ENCODE measurements at places on chromosomes 5 and 9.
A peak's percentile ranks its signal among the peaks of the same experiment; 100 is the strongest.

DNA sequence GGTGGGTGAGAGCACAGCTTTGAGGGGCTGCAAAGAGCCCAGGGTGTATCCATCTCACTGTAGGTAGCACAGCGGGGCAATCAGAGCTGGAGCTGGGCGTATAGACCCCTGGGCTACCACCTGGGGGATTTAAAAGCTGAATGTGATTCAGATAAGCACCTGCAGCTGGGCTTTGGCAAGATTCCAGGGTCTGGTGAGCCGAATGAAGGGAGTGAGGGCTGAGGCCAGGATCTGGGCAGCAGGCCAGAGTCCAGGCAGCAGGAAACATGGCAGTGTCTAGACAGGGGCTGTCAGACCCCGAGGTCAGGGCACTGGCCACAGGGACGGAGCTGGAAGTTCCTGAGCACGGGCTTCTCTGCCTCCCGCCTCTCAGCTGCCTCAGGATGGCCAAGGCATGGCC, 8.7 kb downstream of the ASS1 start:
- DNase-seq = no peak

DNA sequence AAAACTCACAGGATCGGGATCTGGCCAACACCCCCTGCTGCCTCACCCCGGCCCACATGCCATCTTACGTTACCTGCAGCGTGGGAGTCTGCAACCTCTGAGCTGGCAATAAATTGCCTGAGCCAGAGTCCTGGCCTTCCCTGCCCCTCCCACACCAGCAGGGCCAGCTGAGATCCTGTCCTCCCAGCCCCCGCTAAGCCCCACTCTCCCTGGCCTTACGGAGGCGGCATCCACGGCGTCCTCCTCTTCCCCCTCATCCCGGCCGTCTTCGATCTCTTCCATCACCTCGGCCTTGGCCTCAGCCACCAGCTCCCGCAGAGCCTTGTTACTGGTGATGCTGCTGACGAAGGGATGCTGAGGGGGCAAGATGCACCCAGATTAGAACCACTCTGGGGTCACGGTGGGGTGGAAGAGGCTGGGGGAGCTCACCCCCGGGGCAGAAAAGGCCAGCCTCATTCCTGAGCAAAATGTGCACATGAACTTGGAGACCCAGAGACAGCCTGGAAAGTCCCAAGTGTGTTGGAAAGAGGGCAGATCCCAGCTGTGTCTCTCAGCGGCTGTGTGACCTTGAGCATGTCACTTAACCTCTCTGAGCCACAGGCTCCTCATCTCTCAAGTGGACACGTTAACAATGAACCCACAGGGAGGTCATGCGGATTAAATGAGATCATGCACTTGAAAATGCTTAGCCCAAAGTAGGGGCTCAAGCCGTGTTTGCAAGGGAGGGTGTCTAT, 89.9 kb upstream of the FBXW11 start:
- DNase-seq = no peak

GRCh38 chr5:38832810-38833209, 13.0 kb upstream of the OSMR start:
- no peak for DNase-seq

DNA sequence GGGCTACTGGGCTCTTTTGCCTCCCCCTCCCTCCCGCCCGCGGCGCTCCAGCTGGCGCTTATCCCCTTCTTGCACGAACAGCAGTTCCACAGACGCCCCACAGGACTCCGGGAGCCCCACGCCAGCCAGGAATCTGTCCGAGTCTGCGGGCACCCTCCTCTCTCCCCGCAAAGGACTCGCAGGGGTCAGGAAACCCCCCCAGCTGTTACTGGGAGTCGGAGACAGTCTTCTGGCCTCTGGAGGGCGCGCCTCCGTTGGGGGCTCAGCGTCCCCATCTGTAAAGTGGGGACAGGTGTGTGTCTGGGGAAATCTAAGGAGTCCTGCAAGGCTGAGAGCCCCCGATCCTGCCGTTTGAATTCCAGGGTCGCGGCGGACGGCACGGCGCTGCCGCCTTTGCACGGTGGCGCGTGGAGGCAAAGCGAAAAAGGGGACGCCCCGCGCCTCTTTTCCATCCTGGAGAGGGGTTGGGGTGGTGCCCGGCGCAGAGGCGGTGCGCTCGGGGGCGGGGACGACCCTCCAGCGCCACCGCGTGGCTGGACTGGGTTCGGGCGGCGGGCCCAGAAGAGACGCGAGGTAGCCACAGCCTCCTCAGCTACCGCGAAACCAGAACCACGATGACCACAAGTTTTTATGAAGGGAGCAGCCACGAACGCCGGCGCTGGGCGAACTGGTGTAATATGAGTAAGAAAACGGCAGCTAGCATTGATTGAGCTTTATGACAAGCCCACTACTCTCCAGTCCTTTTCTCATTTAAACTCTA, 2.8 kb upstream of the CCIN start:
- peak; percentile 74 for DNase-seq

GRCh38 chr9:89926167-89926566, 321.4 kb downstream of the GADD45G start:
- DNase-seq = no peak

- no peak for DNase-seq
Observed at GRCh38 chr9:29322240-29322639, 1749.0 kb upstream of the C9orf72 start.

DNA sequence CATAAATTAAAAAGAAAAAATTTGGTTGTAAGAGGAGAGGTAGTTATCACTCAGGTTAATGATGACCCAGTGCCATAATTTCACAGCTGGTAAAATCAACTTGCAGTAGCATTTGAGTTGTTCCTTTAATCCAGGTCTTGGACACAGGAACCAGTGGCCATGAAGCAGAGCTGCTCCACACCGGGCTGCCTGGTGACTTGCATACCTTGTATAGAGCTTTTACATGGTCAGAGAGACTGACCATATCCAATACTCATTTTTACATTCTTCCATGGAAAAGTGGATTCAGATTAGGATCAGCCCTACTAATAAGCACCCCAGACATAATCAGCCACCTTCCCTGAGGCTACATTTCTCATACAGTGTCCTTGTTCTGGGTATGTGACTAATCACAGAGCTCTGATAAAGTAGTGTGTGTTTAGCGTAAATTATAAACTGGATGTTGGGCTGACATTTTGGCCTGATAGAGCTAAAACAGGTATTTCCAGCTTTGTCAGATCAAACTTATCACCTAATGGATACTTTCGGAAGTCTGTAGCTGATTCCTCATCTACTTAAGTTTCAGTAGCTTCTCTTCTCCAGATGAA, 77.0 kb upstream of the ZSWIM6 start:
- DNase-seq = no peak

- no peak for DNase-seq
Observed at GRCh38 chr5:91189480-91190313, 193.4 kb downstream of the ARRDC3 start.

DNA sequence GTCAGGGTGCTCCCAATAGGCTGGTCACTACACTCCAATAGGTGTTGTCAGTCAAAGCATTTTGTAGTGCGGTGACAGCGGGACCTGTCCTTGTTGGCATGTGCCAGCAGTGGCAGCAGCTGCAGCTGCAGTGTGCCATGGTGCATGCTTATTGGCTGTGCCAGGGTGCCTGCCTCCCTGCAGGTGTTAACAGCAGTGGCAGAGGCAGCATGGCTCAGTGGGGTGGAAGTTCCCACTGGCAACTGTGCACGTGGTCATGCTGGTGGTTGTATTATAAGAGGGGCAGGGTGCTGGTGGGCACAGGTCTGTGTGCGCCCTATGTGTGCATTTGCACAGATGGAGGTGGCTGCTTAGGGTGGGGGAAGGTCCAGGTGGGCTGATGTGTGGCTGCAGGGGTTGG, 133.7 kb upstream of the EDIL3 start:
- no peak for DNase-seq

DNA sequence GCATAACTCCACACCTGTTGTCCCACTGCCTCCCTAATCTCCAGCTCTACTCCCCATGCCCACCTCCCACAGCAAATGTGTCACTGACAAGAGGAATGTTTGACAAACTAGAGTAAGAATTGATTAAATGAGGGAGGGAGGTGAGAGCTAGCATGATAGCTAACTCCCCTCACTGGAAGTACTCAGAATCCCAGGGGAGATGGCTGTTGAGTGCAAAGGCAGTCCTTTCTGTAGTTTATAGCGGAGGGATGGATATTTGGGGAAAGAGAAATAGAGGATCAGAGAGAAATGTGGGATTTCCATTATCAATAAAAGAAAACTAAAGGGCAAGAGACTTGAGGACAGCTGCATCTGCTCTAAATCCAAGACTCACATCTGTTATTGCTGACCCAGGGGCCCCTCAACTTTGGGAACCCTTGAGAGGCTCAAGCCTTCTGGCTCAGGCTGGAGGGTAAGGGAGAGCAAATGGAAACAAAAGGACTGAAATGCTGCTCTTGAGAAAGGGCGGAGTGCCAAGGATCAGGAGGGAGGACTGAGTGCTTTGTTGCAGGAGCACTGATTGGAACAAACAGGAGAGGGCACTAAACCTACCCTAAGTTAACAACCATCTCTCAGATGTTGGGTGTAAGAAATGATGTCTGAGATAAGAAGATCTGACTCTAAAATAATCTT, 372.1 kb downstream of the NTRK2 start:
- DNase-seq = no peak

DNA sequence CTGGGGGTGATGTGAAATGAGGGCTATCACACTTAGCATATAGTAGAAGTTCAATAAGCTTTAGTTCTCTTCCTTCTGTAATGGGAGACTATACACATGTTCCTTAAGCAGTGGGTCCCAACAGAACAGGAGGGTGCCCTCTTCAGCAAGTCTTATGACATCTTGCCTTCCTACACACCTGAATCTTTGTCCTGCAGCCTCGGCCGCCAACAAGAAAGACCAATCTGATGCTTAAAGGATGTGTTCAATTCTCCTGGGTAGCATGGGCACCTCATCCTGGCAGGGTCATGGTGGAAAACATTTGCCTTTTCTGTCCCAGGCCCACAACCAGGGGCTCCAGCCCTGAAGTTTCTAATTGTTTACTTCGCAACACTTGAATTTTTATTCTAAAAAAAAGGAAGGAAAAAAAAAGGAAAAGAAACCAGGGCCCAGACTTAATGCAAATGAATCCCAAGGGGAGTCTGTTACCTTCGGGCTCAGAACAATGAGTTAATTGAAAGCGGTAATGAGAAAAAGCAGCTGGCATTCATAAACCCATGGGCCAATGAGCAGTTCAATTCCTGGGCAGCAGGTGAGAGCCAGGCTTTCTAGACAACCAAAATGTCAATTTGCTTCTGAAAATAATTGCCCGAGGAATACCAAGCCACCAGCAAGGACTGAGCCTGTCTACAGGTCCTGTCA, 26.2 kb upstream of the SMAD5 start:
- DNase-seq = no peak

DNA sequence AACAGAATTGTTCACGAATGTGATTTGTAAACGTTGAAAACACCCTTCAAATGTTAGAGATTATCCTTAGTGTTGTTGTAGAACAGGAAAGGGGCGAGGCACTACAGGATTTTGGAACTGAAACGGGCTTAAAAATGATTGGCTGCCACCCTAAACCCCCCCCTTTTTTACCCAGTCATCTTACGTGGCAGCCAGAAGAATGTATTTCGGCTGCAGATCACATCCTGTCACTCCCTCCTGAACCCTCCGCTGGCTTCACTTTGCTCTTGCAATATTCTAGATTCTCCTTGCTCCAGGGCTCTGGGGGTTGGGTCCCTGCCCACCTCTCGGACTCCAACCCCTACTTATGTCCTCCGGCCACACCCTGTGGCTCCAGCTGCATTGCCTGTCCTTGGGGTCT, 13.9 kb upstream of the UNC5A start:
- no peak for DNase-seq

DNA sequence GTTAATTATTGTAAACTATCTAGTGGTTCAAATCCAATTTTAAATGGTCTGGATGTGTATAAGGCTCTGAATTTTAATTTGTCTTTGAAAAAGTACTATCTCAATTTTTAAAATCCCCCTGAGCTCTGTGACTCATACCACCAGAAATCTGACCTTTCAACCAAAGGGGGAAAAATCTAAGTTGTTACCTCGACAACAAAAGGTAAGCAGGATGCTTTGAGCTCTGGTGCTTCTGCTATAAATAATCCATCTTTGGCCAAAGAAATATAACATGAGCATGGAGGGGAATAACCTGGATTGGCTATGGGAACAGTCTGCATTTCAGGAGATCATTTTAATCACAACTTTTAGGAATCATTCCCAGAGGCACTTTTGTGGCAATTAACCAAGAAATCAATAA, 76.3 kb upstream of the PCSK1 start:
- DNase-seq = no peak

- no peak for DNase-seq
Observed at GRCh38 chr5:2946315-2946714, 194.8 kb upstream of the IRX2 start.

DNA sequence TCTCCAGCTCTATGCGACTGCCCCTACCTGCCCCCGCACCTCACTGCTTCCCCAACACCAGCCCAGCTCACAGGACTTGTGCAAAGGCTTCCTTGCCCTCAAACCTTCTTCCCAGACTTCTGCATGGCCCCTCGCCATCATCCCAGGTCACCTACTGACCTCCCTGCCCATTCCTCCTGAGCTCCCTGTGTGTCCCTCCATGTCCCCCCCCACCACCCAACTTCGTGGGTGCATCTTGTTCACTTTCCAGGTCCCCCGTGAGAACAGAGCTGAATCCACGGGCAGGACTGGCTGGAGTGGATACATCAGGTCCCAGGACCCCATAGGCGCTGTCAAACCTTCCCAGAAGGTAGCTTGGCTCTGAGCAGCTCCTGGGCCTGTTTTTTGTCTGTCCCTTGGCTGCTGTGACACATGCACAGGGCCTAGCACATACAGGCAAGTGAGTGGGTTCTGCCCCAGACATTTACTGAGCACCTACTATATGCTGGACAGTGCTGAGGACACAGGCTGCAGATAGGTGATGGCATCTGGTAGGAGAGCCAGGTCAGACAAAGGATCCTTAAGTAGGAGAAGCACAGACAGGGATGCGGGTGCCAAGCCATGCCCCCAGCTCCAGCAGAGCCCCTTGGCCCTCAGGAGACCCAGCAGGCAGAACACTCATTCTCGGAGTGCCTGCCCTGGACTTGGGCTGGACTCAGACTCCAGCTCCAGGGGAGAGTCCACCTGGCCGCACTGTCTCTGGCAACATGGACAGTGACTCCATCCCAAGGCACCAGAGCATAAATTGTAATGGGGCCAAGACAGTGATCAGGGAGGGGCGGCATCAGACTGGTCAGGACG, 15.0 kb downstream of the NINJ1 start:
- DNase-seq = no peak

GRCh38 chr5:10666531-10667299, 94.3 kb downstream of the DAP start:
- no peak for DNase-seq

DNA sequence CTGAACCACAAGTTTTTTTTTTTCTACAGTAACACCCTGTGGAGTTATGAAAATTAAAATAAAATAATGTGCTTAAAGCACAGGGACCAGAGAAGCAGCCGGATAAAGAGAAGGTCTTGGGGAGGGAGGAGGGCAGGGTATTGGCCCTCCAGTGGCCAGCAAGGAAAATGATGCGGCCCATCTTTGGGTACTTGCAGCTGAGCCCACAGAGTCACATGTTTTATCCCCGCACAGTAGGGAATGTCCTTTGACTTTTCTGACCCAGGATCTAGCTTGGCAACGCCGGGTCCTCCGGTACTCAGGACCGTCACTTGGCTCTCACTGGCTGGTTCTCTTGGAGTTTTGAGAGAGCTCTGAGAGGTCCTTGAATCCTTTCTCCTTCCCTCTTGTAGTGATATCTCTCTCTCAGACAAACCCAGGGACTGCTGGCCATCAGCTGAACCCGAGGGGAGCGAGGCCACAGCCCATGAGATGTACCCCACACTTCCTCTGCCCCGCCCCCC, 35.3 kb upstream of the HSPA9 start:
- no peak for DNase-seq

- no peak for DNase-seq
Observed at GRCh38 chr5:42360056-42360455, 63.2 kb upstream of the GHR start.
